BJ (cell line): ENCODE measurements at places on chromosomes 16 and 17.

- peak; percentile 47 for DNase-seq
Measured at GRCh38 chr17:31524926-31525800, 133.7 kb downstream of the RAB11FIP4 start.

DNA sequence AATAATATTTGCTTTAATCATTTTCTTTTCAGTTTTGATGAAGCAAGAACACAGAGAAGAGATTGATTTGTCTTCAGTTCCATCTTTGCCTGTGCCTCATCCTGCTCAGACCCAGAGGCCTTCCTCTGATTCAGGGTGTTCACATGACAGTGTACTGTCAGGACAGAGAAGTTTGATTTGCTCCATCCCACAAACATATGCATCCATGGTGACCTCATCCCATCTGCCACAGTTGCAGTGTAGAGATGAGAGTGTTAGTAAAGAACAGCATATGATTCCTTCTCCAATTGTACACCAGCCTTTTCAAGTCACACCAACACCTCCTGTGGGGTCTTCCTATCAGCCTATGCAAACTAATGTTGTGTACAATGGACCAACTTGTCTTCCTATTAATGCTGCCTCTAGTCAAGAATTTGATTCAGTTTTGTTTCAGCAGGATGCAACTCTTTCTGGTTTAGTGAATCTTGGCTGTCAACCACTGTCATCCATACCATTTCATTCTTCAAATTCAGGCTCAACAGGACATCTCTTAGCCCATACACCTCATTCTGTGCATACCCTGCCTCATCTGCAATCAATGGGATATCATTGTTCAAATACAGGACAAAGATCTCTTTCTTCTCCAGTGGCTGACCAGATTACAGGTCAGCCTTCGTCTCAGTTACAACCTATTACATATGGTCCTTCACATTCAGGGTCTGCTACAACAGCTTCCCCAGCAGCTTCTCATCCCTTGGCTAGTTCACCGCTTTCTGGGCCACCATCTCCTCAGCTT lies 45.0 kb downstream of the ESRP2 start:
- DNase-seq = no peak

DNA sequence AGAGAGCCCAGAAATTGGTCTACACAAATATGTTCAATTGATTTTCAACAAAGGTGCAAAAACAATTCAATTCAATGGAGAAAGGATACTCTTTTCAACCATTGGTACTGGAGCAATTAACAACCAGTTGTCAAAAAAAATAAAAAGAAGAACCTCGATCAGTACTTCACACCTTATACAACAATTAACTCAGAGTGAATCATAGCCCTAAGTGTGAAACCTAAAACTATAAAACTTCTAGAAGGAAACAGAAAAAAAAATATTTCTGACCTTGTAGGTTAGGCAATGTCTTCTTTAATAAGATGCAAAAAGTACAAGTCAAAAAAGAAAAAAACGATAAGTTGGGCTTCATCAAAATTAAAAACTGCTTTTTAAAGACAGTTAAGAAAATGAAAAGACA lies 56.1 kb upstream of the CHMP6 start:
- DNase-seq = no peak

DNA sequence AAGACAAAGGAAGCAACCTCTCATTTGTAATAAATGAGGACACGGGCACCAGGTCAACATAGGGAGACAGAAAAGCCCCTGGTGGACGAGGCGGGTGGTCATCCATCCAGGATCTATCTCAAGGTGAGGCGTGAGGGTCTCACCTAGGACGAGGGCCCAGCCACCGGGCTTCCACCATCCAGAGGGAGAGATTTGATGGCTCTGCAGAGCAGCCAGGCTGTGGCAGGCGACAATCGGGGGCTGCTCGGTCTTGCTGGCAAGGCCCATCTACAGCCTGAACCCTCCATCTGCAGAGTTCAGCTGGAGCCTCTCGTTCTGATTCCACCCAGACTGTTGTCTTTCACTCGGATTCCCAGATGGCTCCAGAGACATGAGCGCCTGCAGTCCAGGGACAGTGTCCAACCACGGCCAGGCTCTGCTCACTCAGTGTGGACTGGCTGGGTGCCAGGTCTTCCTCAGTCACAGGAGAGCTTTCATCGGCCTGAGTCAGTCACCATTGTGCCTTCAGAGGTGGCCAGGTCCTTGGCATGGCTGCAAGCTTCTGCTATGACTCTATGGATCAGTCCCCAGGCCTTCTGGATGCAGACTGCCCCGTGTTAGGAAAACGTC lies 5.9 kb downstream of the LITAFD start:
- peak; percentile 29 for DNase-seq

DNA sequence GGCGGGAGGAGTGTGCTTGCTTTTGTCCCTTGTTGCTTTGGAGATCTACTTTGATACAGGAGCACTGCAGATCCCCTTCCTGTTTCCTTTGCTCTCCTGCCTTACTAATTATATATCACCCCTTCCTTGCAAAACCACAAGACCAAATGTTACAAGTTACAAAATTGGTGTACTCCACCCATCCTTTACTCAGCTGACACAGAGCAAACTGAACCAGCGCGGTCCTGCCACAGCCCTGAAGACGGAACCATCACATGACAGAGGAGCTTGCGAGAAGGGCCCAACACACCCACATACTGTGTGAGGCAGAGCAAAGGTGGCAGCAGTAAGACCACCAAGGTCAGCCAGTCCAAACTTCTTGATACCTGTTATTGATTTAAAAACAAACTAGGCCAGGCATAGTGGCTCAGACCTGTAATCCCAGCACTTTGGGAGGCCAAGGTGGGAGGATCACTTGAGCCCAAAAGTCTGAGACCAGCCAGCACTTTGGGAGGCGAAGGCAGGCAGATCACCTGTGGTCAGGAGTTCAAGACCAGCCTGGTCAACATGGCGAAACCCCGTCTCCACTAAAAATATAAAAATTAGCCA lies 33.2 kb downstream of the CYTH1 start:
- DNase-seq = peak; percentile 49

DNA sequence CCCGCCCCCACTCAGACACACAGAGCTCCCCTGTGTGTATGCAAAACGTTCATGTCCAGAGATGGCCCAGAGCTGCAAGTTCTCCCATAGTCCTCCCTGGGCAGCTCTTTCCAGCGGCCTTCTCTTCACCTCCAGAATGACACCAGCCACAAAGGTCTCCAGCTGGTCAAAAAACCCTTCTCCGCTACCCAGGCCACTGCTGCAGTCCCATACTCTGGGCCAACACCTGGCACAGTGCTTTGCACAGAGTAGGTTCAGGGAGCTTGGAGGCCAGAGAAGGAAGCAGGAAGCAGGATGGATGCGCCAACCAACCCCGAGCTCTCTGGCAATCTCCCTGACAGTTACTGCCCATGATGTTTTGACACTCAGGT lies 1.1 kb upstream of the STAT5B start:
- DNase-seq = no peak

DNA sequence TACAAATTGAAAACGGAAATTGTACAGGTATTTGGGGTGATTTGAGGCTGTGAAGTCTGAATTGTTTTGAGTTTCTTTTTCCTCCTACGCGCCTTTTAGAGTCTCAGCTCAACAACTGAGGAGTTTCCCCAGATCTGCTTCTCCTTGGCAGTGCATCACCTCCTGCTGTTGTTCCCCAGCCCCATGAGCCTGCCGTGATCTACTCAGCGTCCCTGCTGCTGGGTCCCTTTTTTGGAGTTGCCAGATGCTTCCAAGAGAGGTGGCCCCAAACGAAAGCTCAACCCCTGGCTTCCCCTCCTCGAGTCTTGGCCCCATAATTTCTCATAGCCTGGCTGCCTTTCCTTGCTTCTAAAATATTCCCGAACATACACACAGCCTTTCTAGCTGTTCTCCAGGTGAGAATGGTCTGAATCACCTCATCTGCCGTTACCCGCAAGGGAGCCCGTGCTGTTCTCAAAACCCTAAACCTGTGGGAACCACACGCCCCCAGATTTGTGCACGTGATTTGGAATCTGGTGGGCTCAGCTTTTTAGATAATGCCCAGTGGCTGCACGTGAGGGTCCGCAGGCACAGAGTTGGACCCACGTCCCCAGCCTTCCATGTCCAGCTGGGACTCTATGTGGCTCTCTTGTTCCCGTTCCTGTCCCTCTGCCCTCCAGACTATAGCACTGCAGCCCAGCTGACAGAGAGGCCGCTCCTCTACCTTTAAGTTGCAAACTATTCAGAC lies 179.1 kb upstream of the CHMP6 start:
- DNase-seq = no peak

DNA sequence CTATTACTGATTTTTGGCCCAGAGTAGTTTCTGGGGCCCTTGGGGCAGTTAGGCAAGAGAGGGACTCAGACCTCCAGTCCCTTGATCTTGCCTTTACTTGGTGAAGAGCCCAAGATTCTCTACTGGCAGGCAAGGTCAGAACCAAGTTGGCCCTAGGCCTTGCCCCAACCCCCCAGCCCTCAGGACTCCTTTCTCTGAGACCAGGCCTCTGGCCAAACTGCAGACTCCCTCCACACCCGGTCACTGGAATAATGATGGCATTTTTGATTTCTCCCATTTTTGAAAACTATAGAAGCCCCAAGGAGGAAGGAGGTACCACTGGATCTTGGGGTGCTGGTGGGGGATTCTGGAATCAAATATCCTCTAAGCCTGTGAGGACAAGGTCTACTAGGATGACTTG lies 18.0 kb upstream of the HOXB9 start:
- DNase-seq = no peak
